Pons (tissue), 1 donor: ENCODE measurements at places on chromosomes 7 and 10.

DNA sequence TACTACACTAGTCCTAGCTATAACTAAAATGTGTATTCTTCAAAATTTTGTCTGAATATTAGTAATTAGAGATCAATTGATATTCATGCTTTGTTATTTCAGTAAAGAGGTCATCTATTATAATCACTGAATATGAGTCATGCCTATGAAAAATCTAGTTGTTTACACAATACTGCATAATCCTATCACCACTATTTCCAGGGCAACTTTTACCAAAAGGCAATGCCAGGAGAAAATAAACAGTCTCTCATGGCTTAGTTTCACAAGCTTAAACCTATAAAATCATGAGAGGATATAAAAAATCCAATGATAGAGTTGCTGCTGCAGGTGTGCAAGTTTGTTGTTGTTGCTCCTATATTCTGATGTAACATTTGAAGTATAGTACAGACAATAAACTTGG lies 149.9 kb upstream of the COL1A2 start:
- no peak for DNase-seq

DNA sequence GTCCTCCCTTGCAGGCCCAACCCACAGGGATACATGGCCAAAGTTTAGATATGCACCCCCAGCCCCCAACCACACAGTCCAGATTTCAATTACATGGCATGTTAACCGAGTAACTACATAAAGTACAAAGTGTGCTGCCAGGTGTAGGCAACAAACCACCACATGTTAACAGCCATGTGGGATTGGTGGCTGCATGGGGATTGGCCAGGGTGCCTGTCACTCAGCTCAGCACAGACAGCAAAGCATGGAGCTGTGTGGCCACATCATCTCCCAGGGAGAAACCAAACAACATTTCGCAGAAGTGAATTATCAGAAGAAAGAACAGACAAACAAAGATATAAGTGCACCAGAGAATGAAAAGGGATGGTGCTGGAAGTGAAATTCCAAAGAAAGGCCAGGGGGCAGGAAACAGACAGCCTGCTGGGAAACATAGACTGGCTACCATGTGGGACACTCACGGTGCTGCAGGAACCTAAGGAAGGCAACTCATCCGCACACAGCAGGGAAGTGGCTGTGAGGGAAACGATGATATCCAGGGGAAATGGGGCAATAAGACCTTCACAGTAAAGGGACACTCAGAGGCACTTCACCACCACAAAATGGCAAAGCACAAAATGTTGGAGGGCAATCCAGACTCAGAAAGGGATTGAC lies 171.2 kb downstream of the PTPRN2 start:
- no peak for DNase-seq

- DNase-seq: peak; percentile 14
Observed at GRCh38 chr10:113442336-113442735, 110.5 kb upstream of the HABP2 start.

GRCh38 chr10:8279598-8279997 lies 225.1 kb downstream of the GATA3 start:
- DNase-seq: no peak

DNA sequence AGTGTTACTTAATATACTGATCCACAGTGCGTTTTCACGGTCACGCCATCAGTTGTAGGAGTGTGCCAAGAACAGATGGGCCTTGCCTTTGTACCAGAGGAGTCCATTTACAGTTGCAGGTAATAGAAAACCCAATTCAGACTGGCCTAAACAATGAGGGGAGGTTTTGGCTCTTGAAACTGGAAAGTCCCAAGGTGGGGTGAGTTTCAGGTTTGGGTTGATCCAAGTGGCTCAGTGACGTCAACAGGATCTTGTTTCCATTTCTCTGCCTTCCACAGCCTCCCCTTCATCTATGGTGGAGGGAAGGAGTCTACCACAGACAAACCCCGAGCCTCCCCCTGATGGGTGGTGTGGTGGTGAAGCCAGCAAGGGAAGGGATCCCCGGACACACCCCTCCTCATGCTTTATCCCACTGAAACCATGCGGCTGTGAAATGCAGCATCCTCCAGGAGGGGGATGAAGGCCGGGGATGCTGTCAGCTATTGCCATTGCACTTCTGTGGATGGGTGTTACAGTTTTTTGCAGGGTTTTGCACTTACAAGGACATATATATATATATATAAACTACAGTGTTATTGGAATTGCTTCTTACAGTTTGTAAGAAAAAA lies 14.8 kb upstream of the SH2D4B start:
- DNase-seq: no peak

- no peak for DNase-seq
Observed at GRCh38 chr7:106770191-106770590, 94.9 kb upstream of the PIK3CG start.

GRCh38 chr10:26468700-26469099 lies 30.6 kb downstream of the APBB1IP start:
- DNase-seq: no peak

GRCh38 chr7:99833289-99833877 lies 5.6 kb downstream of the CYP3A43 start:
- DNase-seq: no peak
